Cardiac septum (tissue), 1 donor: ENCODE measurements at places on chromosomes 16 and 17.

GRCh38 chr17:80705988-80706387 lies 161.3 kb downstream of the RPTOR start:
- no peak for DNase-seq

GRCh38 chr16:83568345-83568744 lies 239.4 kb upstream of the HSBP1 start:
- DNase-seq, result no peak

GRCh38 chr16:66668777-66669444 lies 27.6 kb downstream of the CMTM4 start:
- no peak for DNase-seq

GRCh38 chr17:7184091-7184488 lies 4.9 kb upstream of the ASGR1 start:
- DNase-seq, result no peak

GRCh38 chr17:51430591-51430990 lies 170.2 kb downstream of the UTP18 start:
- DNase-seq, result no peak

- DNase-seq, result no peak
Measured at GRCh38 chr17:17767887-17768418, 68.8 kb downstream of the SREBF1 start.

- DNase-seq, result no peak
Measured at GRCh38 chr16:50547340-50548124, 664 bp upstream of the NKD1 start.

DNA sequence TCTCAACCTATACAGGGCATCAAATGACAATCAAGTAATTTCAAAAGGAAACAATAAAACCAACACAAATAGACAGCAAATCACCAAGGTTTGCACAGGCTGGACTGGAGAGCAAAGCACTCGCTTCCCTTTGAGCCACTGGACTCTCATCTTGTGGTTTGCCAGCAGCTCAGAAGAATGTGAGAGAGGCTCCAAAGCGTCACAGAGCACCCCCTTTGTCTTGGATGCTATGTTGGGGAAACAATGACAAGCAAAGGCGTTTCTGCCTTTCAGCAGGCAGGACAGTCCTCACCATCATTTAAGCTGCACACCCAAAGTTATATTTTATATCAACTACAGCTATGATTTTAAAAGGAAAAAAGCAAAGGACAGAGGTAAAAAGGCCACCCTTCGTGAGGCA lies 13.2 kb downstream of the SLC6A4 start:
- no peak for DNase-seq

GRCh38 chr17:17325816-17326215 lies 22.6 kb downstream of the NT5M start:
- DNase-seq, result no peak

DNA sequence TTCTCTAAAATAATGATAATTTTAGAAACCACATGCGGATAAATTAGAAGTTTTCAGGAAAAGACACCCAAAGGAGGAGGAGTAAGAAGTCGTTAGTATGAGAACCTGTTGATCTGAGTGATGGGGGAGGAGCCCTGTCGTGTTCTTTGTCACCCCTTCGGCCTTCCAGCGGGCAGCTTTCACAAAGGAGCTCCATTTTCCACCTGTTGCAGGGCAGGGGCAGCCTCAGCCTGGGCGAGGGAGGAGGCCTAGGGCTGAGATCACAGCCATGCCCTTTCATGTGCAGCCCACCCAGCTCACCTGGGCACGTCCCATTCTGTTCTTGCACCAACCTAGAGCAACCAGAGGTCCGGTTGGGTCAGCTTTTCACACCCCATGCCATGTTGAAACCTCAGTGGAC lies 5.3 kb downstream of the DUSP14 start:
- no peak for DNase-seq

DNA sequence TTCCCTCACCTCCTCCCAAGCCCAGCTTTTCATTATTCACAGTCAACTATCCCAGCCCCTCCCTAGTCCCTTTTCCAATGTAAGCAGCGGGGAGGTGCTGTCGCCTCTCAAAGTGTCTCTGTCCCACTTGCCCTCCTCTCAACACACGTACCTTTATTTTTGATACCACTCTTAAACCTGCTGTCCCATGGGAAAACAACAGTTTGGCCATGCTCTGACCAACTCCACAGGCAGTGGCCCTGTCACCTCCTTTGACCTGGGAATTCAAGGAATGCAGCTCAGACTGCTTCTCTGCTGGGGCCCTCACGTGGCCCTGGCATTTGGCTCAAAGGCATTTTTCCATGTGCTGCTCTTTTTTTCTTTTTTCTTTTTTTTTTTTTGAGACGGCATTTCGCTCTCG lies 4.2 kb downstream of the LYRM9 start:
- no peak for DNase-seq

DNA sequence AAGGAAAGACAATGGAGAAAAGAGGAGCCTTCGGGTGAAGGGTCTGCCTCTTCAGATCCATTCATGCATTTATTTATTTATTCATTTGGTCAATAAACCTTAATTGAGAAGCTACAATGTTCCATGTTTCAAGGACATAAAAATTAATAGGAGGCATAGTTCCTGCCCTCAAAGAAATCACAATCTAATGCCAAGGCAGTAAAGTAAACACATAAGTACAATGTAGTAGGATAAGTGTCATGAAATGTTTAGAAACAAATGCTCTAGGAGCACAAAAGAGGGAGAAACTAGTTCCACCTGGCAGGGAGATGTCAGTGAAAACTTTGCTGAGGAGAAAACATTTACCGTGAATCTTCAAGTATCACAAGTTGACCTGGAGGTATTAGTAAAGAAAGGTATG lies 103.5 kb upstream of the NOG start:
- no peak for DNase-seq

- DNase-seq, result no peak
Measured at GRCh38 chr16:8548166-8548565, 42.1 kb downstream of the TMEM114 start.

DNA sequence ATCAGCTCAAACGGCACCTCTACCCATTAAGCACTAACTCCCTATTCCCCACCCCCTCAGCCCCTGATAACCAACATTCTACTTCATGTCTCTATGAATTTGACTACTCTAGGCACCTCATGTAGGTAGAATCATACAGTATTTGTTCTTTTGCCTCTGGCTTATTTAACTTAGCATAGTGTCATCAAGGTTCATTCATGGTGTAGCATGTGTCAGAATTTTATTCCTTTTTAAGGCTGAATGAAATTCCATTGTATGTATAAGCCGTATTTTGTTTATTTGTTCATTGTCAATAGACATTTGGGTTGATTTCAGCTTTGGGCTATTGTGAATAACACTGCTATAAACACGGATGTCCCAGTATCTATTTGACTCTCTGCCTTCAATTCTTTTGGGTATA lies 794.9 kb upstream of the SOX9 start:
- DNase-seq, result no peak

DNA sequence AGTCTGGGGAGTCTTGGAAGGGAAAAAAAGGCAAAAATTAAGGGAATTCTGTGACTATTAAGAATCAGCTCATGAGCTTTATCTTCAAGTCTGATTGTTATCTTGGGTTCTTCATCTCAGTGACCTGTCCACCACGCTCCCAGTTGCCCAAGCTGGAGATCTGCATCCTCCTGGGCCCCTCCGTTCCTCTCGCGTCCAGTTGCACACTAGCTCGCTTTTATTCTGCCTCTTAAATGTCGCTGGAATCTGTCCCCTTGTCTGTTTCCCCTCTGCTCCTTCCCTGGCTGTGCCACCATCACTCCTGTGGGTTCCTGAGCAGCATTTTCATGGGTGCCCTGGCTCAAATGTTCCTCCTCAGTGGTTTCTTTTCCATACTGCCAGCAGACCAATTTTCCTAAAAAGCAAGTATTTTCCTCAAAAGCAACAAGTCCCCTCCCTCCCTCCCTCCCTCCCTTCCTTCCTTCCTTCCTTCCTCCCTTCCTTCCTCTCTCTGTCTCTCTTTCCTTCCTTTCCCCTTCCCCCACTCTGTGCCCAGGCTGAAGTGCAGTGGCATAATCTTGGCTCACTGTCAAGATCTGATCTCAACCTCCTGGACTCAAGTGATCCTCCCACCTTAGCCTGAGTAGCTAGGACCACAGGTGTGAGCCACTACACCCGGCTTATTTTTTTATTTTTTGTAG lies 1.4 kb downstream of the ENDOV start:
- no peak for DNase-seq

DNA sequence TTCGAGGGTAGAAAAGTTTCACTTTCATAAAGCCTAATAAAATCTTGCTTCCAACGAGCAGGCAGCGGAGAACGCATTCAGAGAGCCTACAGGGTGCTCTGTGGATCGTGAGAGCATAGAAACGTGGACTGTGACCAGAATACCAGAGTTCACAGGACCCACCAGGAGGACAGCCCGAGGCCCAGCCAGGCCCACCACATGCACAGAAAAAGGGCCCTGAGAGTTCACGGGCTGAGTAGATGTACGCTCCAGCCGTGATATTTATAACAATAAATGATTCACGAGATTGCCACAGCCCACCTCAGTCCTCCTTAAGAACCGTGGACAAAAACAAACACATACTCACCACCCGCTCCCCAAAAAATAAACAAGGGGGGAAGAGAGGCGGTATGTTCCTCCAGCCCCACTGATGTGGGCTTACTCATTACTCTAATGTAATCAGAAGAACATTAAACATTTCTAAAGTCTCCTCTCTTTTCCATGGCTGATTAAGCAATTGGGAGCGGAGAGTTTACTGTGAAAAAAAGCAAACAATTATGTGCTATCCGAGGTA lies 207.2 kb downstream of the C16orf78 start:
- DNase-seq, result no peak

DNA sequence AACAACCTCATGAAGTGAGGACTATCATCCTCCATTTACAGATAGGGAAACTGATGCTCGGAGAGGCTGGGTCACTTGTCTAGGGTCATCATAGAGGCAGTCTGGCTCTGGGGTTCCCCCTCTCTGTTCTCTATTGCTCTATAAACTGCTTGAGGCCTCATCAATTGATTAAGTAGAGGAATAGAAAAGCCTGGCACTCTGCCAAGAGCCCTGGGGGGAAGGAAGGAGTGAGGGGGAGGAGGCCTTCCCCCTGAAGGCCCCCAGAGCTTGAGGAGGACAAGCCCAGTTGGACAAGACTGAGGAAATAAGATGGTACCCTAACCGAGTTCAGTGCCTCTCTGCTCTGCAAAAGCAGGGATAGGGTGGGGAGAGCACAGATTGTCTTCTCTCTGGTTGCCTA lies 21.0 kb downstream of the SDK2 start:
- no peak for DNase-seq

GRCh38 chr16:12422233-12422632 lies 381.5 kb downstream of the CPPED1 start:
- no peak for DNase-seq

GRCh38 chr16:57884655-57885133 lies 82.4 kb upstream of the KIFC3 start:
- DNase-seq, result peak; percentile 27

DNA sequence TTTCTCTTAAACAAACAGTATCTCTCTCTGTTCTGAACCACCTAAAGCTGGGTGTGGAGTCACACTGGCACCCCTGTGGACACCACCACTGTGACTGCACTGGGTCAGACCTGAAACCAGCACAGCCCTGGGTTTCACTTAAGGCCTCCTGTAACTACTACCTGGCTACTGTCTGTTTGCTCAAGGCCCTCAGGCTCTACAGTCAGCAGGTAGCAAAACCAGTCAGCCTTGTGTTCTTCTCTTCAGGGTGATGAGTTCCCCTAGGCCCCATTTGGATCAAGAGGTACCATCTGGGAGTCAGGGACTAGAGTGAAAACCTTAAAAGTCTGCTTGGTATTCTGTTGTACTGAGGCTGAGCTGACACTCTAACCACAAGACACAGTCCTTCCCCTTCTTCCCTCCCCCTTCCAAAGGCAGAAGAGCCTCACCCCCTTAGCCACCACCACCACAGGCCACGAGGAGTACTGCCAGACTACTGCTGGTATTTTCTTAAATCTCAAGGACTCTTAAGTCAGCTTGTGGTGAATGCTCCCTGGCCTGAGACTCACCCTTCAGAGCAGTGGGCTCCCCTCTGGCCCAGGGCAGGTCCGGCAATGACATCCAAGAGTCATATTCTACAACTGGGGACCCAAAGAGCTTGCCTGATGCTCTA lies 153.2 kb upstream of the MON1B start:
- DNase-seq, result no peak

DNA sequence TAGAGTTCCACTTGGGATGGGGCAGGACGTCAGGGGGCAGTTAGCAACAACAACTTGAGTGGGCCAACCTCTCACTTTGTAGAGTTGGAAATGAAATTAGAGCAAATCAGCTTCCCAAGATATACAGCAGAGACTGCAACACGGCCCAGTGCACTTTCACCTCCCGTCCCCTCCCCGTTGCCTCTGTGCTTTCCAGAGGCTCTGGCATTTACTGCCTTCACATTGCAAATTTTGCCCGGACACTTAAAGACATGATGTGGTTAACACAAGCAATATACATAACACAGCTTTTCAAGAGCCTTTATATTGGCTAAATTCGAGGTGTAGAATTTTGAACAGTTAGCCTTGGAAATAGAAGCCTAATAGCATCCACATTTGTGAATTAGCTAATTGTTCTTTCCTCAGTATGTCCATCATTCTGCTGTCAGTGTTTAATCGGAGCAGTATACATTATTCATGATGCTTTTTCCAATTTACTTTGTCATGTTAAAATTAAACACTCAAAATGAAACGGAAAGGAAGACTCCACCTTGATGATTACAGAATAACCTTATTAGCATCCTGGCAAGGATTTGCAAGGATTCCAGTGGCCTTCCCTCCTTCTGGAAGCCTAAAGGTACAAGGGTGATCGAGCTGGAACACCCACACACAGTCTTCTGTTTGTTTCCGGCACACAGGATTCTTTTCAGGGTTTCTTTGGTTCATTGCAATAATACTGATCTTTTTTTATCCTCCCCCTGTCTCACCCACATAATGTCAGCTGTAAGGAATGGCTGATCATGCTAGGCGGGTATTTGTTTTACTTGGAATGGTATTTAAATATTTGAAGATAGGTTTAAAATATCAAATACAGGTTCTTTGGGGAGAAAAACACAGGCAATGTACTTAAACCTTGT lies 190.9 kb upstream of the CACNG5 start:
- DNase-seq, result no peak

DNA sequence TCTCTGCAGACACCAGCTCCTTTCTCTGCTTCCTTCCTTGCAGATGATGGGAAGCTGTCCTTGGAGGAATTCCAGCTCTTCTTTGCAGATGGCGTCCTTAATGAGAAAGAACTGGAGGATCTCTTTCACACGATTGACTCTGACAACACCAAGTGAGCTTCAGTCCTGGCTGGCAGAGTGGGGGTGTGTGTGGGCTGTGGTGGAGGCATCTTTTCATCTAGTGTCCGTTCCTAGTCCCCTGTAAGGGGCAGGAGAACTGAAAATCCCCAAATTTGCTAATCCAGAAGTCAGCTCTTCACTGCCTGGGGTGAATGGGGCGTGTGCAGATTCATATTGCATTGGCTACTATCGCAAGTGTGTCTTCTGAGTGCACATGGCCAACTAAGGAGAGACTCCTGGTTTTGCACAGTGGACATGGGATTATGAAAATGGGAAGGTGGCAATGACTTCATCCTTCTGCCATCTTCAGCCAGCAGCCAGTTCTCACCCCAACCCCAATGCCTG lies 10.4 kb downstream of the NECAB2 start:
- DNase-seq, result no peak

DNA sequence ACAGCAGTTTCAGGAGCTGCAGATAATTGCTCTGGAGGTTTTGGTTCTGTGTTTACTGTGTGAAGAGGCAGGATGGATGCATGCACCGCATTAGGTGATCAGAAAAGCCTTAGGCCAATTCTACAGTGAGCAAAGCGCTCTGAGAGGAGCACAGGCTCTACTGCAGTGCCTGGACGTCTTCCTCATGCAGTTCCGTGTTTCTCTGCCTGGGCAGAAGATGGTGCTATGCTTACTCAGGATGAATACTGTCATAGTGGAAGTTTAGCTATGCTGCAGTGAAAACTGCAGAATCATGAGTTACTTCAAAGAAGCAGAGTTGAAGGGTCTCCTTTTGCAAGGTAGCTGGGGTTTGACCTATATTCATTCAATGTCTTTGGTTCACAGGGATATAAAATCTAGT lies 1012.4 kb downstream of the KCNJ18 start:
- DNase-seq, result peak; percentile 47
